ENCODE measurements at places on chromosomes 7 and 10. TPM values are rescaled to one million over a fixed set of nuclear protein-coding genes. Genes with fewer than 3 reads are reported as not detected.

The SFRP5 gene
- not detected for total RNA-seq

The GPR26 gene
- total RNA-seq: not detected

The SEMA3A gene
- 18.1 TPM for total RNA-seq

The VIPR2 gene
- not detected for total RNA-seq

The KAZALD1 gene
- 3.6 TPM for total RNA-seq

The MSS51 gene
- total RNA-seq: 2.7 TPM

The LRRC17 gene
- total RNA-seq: 69.2 TPM

The NPSR1 gene
- total RNA-seq: not detected

The DYDC1 gene
- total RNA-seq: not detected

The ADIRF gene
- total RNA-seq: 1.5 TPM

The MYL10 gene
- not detected for total RNA-seq

The LIPM gene
- total RNA-seq: not detected

The PFKFB3 gene
- 111 TPM for total RNA-seq

The PDGFA gene
- total RNA-seq: 71.9 TPM

The PRLHR gene
- not detected for total RNA-seq

The C7orf33 gene
- not detected for total RNA-seq

The TLX1 gene
- not detected for total RNA-seq

The OIT3 gene
- total RNA-seq: under 0.01 TPM

The PCBD1 gene
- 42.9 TPM for total RNA-seq

The PKD2L1 gene
- not detected for total RNA-seq
